Stomach (tissue), 19 donors: ENCODE measurements at places on chromosomes 12 and 14. TPM values are rescaled to one million over a fixed set of nuclear protein-coding genes. Genes with fewer than 3 reads are reported as not detected.

Gene SLC6A13
- total RNA-seq: not detected

DNA sequence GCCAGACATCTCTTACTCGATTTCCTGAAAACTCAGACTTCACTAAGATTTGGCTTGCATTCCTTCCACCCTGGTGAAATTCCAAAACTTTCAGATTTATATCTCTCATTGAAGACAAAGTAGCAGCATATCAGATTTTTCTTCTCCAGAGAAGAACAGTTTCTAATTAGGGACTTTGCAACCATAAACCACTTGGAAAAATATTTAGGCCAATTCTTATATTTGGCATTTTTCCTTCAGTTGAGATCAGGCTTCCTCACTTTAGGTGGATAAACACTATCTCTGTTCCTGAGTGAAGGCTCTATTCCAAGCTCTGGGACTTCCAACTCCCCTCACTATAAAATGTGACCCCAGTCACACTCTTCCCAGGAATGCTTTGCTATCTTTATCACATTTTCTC is 1434.3 kb upstream of the FLRT2 start:
- H3K36me3 ChIP-seq: no peaks in the 10 kb centered on the region
- no peak for DNase-seq

GRCh38 chr14:55102141-55102621 is 26.9 kb upstream of the LGALS3 start:
- H3K27me3 ChIP-seq: no peaks in the 10 kb centered on the region
- DNase-seq: peak; percentile 88
- H3K4me3 ChIP-seq: no peak overlapping the region
- H3K27ac ChIP-seq: peak overlapping the region; percentile 89

DNA sequence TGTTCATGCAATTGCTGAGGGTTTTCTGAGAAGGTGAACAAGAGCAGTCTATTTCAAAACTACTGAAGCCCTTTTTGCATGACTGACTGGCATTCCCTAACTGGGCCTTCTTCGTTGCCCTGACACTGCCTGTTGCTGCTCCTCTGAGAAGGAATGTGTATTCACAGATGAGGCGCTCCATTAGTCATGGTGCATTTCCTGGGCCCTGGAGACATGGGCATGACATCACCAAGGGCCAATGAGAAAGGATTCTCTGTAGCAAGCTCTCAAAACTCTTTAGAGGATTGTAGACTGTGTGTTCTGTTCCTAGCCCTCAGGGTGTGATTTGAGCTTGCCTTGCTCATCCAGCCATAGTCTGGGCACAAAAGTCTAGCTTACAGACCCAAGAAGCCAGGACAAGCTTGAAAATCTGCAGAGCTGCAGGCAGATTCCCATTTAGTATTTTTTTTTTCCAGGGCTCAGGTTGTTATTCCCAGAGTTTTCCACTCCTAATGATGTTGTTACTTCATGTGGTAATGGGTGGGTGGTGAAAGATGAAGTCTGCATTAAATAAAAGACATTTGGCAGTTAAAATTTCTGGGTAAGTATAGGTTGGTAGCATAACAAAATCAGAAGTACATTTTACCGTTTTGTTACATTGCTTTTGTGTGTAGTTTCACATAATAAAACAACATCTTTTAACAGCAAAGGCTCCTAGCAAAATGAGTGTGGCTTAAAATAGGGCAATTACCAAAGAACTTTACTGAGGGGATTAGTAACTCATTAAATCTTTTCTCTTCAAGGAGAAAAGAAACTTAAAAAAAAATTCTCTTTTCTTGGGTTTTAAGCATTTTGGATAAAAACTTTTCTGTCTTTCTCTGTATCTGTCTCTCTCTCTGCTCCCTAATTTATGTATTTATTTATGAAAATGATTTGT is 318.4 kb downstream of the RAD51B start:
- H3K4me1 ChIP-seq: peaks cover 42% of the 10 kb centered on the region
- no peak overlapping the region for H3K4me3 ChIP-seq
- no peaks in the 10 kb centered on the region for H3K36me3 ChIP-seq
- no peak overlapping the region for H3K27ac ChIP-seq
- H3K27me3 ChIP-seq: no peaks in the 10 kb centered on the region
- peak; percentile 79 for DNase-seq

- no peaks in the 10 kb centered on the region for H3K36me3 ChIP-seq
- H3K4me1 ChIP-seq: peaks cover 22% of the 10 kb centered on the region
- H3K27me3 ChIP-seq: no peaks in the 10 kb centered on the region
- no peak overlapping the region for H3K27ac ChIP-seq
- no peak for DNase-seq
These were observed 3.4 kb upstream of the MRPS35 start for GRCh38 chr12:27707216-27707615.

- no peaks in the 10 kb centered on the region for H3K36me3 ChIP-seq
- H3K4me3 ChIP-seq: no peak overlapping the region
- DNase-seq: no peak
- no peaks in the 10 kb centered on the region for H3K4me1 ChIP-seq
- H3K27ac ChIP-seq: no peak overlapping the region
These were observed 239.7 kb downstream of the TMEM121 start for GRCh38 chr14:105765893-105766614.

DNA sequence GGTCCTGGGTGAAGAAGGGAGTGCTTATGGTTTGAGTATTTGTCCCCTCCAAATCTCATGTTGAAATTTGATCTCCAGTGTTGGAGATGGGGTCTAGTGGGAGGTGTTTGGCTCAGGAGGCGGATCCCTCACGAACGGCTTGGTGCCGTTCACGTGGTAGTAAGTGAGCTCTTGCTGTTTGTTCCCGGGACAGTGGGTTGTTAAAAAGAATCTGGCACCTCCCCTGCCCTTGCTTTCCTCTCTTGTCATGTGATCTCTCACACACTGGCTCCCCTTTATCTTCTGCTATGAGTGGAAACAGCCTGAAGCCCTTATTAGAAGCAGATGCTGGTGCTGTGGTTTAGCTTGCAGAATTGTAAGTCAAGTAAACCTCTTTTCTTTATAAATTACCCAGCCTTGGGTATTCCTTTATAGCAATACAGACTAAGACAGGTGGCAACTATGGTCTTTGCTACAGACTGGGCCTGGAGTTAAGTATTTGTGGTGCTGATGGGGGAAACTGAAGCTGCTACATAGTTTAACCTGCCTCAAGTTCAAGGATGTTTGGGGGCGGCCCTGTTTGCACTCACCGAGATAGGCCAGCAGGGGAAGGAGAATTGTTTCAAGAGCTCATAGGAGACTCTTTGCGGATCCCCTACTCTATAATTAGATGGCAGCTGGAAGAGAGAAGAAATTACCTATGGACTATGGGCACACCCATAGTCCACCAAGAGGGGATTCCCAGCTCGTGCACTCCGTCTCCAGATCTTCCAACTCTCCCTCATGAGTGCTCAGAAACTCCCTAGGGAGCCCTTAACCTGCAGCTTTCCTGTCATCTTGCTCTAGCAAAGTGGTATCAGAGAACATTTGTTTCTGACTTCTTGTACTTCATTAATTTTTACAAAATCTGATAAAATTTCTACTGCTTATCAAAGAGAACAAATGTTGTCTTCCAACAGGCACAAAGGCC is 164.6 kb downstream of the SLC15A5 start:
- no peak for DNase-seq
- H3K27me3 ChIP-seq: no peaks in the 10 kb centered on the region
- no peaks in the 10 kb centered on the region for H3K4me1 ChIP-seq
- H3K36me3 ChIP-seq: no peaks in the 10 kb centered on the region

DNA sequence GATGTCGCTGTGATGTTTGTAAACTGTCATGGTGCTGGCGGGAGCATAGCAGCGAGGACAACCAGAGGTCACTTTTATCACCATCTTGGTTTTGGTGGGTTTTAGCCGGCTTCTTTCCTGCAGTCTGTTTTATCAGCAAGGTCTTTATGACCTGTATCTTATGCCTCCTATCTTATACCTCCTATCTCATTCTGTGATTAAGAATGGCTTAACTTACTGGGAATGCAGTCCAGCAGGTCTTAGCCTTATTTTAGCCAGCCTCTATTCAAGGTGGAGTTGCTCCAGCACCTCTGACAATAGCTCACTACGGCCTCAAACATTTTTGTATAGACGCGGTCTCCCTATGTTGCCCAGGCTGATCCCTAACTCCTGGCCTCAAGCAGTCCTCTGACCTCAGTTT is 53.7 kb downstream of the B4GALNT3 start:
- H3K4me3 ChIP-seq: no peak overlapping the region
- H3K27ac ChIP-seq: peak overlapping the region; percentile 52
- H3K4me1 ChIP-seq: peaks cover 16% of the 10 kb centered on the region
- DNase-seq: peak; percentile 54
- H3K36me3 ChIP-seq: no peaks in the 10 kb centered on the region

- no peaks in the 10 kb centered on the region for H3K36me3 ChIP-seq
- no peak overlapping the region for H3K4me3 ChIP-seq
- DNase-seq: peak; percentile 47
- H3K27me3 ChIP-seq: no peaks in the 10 kb centered on the region
These were observed 31.6 kb downstream of the FAM222A start for GRCh38 chr12:109744986-109745942.

GRCh38 chr12:26428420-26428819 is 233.0 kb downstream of the SSPN start:
- no peaks in the 10 kb centered on the region for H3K4me1 ChIP-seq
- no peaks in the 10 kb centered on the region for H3K36me3 ChIP-seq
- H3K27me3 ChIP-seq: no peaks in the 10 kb centered on the region
- H3K27ac ChIP-seq: no peak overlapping the region

Gene ANO2
- total RNA-seq: 16.9 TPM

GRCh38 chr14:70011098-70011497 is 131.9 kb downstream of the SMOC1 start:
- no peaks in the 10 kb centered on the region for H3K4me1 ChIP-seq
- DNase-seq: no peak
- H3K4me3 ChIP-seq: no peak overlapping the region
- H3K27ac ChIP-seq: no peak overlapping the region
- no peaks in the 10 kb centered on the region for H3K27me3 ChIP-seq

DNA sequence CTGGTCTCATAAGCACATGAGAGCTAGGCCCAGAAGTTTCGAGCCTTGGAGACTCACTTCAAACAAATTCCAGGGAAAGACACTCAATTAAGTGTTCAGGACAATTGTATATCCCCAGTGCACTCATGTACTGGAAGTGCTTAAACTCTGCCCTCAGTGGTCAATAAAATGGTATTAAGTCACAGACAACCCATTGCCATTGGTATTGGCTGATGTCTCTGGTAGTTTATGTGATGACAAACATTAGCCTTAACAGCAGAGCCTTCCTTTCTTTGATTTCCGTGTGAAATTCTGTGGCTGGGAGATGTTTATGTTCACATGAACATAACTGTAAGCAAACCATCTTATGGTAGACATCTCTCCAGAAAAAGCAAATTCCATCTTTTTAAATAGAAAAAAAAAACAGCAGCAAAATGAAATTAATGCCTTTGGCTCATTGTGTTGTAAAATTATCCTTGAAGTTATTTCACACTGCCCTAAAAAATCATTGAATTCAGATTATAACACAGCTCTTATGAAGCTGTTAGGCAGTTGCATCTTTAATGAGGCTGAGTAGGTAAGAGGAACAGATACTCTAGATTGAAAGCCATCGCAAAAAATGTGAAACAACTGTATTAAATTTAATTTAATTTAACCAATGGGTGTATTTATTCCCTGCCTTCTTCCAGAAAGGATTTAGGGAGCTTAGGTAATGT is 216.2 kb upstream of the PLEKHG7 start:
- DNase-seq: no peak
- no peak overlapping the region for H3K4me3 ChIP-seq
- no peaks in the 10 kb centered on the region for H3K4me1 ChIP-seq
- no peak overlapping the region for H3K27ac ChIP-seq

DNA sequence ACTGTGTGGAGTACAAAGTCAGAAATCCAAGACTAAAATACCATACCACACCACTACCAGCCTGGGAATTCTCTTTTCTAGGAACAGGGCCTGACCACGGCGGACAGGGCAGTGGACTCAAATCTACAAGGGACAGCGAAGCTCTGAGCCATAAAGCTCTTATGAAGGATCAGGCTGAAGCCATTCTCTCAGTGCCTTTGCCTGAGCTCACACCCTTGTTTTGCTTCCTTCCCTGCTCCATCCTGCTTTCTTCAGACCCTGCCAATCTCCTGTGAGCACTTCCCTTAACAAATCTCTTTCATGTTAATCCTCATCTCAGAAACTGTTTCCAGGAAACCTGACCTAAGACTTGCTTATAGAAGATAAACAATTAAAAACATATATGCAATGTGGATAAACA is 398.5 kb downstream of the MDGA2 start:
- H3K27me3 ChIP-seq: no peaks in the 10 kb centered on the region
- peak; percentile 3 for DNase-seq
- H3K36me3 ChIP-seq: no peaks in the 10 kb centered on the region

Gene ZNF410
- total RNA-seq: 183 TPM
